Activated CD8-positive, alpha-beta memory T cell treated with anti-CD3 and anti-CD28 coated beads, Interleukin-2, amount 50 U/mL, for 4 hours (primary cell): ENCODE measurements at places on chromosomes 6 and 20.

GRCh38 chr20:51272401-51272800, 249.5 kb upstream of the KCNG1 start:
- no peak for DNase-seq

DNA sequence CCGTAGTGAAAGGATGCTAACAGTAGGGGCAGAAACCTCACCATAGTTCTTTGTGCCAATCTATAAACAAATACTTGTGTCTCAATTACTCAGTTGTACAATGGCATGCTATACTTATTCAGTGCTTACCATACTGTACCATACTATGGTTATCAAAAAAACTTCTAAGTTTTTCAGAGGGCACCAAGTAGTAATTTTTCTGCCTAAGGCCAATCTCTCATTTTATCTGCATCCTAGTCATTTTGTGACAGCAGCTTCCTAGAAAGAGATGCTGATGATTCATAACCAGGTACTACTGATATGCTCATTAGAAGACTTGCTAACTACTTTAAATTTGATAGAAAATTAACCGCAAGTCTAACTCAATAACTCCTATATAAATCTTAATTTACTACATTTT, 42.9 kb downstream of the TMEM244 start:
- DNase-seq: no peak

DNA sequence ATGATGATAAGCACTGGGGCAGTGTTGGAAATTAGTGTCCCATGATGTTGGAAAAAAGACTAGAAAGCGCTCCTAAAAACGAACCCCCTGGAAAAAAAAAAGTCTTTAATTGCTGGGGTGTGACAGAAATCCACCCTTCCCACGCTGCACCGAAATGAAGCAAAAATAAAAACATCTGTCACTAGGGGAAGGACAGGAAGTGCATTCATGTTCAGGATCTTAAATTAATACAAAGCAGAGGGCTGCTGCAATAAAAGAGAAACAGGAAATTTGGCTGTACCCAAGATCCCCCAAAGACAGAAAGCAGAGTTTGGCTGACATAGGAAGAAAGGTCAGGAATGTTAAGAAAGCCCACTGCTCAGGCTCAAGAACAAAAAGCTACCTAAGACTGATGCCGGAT, 333.9 kb downstream of the TBC1D32 start:
- DNase-seq: no peak

DNA sequence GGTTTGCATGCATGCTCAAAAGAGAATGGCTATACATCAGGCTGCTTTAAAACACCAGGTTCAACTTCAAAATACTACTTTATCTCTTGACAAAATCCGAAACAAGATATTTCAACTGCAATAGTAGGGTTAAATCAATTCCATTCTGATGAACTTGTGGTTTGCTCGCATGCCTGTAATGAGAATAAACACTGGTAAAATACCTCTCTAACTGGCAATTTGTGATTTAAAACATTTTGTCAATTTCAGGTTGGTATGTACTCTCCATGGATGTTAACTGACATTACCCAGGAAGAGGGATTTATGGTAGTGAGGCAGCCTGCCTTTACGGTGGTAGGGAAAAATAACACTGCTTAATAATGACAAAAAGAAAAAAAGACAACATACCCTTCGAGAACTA, 74.4 kb downstream of the MBOAT1 start:
- DNase-seq: no peak

- no peak for DNase-seq
These were observed 1107.1 kb upstream of the EYS start for GRCh38 chr6:66814156-66814555.

DNA sequence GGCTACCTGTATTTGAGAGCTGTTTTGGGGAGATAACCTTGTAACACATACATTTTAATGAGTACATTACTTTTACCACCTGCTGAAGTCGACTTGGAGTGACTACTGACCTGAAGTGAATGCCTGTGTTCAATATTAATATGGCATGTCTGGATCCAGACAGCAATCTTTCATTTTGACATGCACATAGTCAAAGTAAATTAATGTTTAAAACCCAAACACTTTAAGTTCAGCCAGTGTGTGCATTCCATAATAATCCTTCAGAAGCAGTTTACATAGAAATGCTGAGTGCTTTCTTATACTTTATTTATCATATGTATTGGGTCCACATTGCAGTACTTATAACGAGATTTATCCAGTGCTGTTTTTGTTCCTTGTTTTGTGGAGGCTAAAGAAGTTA, 38.0 kb downstream of the CDKAL1 start:
- no peak for DNase-seq

DNA sequence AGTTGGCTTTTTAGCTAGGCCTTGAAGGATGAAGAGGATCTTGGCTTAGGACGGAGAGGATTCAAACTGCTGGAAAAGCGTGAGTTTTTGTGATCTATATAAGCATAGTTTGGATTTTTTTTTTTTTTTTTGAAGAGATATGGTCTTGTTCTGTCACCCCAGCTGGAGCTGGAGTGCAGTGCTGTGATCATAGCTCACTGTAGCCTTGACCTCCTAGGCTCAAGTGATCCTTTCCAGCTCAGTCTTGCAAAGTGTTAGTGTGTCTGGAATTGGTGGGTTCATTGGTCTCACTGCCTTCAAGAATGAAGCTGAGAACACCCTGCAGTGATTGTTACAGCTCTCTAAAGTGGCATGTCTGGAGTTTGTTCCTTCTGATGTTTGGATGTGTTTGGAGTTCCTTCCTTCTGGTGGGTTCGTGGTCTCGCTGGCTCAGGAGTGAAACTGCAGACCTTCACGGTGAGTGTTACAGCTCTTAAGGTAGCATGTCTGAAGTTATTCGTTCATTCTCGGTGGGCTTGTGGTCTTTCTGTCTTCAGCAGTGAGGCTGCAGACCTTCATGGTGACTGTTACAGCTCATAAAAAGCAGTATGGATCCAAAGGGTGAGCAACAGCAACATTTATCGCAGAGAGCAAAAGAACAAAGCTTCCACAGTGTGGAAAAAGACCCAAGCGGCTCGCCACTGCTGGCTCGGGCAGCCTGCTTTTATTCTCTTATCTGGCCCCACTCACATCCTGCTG, 37.5 kb upstream of the NUP153 start:
- DNase-seq: no peak

GRCh38 chr6:41939848-41940758, 1.5 kb downstream of the CCND3 start:
- peak; percentile 24 for DNase-seq

DNA sequence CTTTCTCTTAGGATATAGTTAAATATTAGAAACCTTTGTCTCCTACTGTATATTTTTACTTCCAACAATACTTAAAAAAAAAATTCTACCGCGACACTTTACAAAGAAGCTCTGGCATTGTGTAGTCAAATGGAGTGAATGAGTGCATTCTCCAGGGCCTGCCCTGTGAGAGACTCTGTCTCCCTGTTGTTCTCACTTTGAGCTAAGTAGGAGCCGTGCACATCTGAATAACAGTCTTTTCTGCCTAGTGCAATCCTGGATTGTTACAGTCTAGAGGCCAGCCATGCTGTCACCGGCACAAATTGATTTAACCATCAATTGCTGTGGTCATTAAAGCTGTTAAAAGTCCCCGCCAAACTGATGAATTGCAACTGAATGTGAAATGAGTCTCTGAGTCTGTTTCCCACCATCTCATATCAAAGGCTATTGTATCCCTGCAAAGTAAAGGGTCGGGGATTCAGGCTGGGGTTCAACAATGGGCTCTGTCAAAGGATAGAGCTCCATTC, 156.0 kb downstream of the RFPL4B start:
- DNase-seq: no peak
